ENCODE measurements at places on chromosomes 3 and 15. TPM values are rescaled to one million over a fixed set of nuclear protein-coding genes. Genes with fewer than 3 reads are reported as not detected.

DNA sequence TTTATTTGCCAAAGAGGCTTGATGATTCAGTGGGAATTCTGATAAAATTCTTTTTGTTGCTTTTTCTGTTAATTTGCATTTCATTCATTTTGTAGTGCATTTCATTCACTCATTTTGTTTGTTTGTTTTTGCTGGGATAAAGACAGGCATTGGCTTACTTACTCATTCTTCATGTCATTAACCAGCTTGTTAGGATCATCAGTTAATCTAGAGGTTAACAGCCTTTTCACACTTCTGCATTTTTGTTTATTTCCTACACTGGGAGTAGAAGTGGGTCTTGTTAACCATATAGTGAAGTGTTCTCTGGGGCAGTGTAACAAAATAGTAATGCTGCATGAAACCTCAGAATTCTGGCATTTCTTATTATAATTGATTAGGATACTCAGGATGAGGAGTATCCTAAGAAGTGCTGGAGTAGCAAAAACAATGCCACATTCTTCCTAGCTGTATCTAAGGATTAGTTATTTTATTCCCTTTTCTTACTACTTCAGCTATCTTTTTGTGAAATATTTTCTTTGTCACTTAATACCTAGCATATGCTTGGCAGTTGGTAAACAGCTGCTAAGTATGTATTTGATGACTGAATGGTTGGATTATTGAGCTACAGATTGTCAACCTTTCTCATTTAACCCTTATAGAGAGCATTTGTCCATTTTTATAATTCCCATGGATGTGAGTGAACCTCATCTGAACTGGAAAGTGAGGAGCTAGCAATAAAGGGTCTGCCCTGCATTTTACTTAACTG is 135.7 kb upstream of the LRRFIP2 start:
- H3K36me3 ChIP-seq: peaks cover 18% of the 10 kb centered on the region
- peaks cover 6% of the 10 kb centered on the region for H3K4me1 ChIP-seq
- no peak overlapping the region for H3K27ac ChIP-seq
- DNase-seq: no peak

- H3K27ac ChIP-seq: no peak overlapping the region
- no peaks in the 10 kb centered on the region for H3K4me1 ChIP-seq
- no peaks in the 10 kb centered on the region for H3K27me3 ChIP-seq
- no peak for DNase-seq
Observed at GRCh38 chr15:22237891-22238275, 157.6 kb downstream of the OR4M2 start.

DNA sequence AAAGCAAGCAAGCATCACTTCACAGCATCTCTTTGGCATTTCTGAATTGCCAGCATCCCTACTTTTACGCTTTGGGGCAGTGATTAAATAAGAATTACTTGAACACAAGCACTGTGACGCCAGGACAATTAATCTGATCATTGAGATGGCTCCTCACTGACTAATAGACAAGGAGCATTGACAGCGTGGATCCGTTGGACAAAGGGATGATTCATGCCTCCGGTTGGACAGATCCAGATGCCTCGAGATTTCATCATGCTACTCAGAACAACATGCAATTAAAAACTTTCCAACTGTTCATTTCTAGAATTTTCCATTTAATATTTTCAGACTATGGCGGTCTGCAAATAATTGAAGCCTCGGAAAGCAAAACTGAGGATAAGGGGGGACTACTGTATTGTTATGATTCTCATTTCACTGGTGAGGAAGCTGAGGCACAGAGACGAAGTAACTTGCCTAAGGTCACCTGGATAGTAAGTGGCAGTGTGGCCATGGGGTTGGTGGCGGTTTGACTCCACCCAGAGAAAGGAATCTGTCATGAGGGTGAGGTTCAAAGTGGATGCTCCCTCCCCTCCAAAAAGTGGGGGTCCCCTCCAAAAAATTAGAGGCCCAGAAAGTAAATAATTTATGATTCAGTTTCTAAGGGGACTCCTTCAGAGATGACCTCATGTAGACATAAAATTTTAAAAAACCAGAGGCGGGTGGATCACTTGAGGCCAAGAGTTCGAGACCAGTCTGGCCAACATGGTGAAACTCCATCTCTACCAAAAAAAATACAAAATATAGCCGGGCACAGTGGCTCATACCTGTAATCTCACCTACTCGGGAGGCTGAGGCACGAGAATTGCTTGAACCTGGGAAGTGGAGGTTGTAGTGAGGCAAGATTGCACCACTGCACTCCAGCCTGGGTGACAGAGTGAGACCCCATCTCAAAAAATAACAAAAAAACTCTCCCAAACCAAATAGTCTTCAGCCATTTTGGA is 12.3 kb upstream of the PGPEP1L start:
- H3K27me3 ChIP-seq: peaks cover 11% of the 10 kb centered on the region
- H3K4me1 ChIP-seq: peaks cover 8% of the 10 kb centered on the region
- H3K27ac ChIP-seq: no peak overlapping the region
- no peak overlapping the region for H3K4me3 ChIP-seq
- DNase-seq: no peak

The COL6A5 gene
- 6.3 TPM for total RNA-seq

DNA sequence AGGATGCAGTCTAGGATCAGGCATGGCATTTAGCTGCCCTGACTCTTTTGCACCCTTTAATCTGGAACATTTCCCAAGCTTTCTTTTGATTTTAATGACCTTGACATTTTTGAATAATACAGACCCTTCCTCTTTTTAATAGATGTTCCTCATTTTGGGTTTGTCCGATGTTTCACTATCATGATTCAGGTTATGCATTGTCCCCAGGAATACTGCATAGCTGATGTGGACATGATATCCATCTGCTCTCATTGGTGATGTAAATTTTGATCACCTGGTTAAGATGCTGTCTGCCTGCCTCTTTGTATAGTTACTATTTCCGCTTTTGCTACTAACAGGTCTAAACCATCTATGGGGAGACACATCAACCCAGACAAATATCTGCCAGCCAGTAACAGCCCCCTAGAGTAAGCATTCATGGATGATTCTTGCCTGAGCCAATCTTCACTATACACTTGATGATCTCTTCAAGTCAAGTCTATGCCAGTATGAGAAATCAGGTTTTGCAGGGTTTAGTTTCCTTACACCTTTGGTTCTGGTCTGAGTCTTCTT is 50.6 kb upstream of the ULK4 start:
- no peaks in the 10 kb centered on the region for H3K27me3 ChIP-seq
- peaks cover 26% of the 10 kb centered on the region for H3K4me1 ChIP-seq
- peak overlapping the region; percentile 90 for H3K27ac ChIP-seq
- peak overlapping the region; percentile 65 for H3K4me3 ChIP-seq
- H3K36me3 ChIP-seq: no peaks in the 10 kb centered on the region

The KLF13 gene
- 176 TPM for total RNA-seq

- no peak for DNase-seq
- no peaks in the 10 kb centered on the region for H3K4me1 ChIP-seq
- H3K27me3 ChIP-seq: no peaks in the 10 kb centered on the region
- H3K4me3 ChIP-seq: no peak overlapping the region
- H3K27ac ChIP-seq: no peak overlapping the region
Observed at GRCh38 chr3:165653130-165653778, 184.0 kb downstream of the BCHE start.

GRCh38 chr3:67529337-67529736 is 125.1 kb downstream of the SUCLG2 start:
- peaks cover 14% of the 10 kb centered on the region for H3K36me3 ChIP-seq
- peaks cover 4% of the 10 kb centered on the region for H3K4me1 ChIP-seq
- no peaks in the 10 kb centered on the region for H3K27me3 ChIP-seq
- DNase-seq: no peak

The GASK1A gene
- 3.9 TPM for total RNA-seq

GRCh38 chr3:5278666-5279065 is 91.2 kb downstream of the EDEM1 start:
- H3K27me3 ChIP-seq: no peaks in the 10 kb centered on the region
- no peak for DNase-seq
- H3K27ac ChIP-seq: no peak overlapping the region
- no peaks in the 10 kb centered on the region for H3K4me1 ChIP-seq
- no peak overlapping the region for H3K4me3 ChIP-seq
- H3K36me3 ChIP-seq: no peaks in the 10 kb centered on the region

GRCh38 chr15:86355801-86356200 is 276.1 kb downstream of the AGBL1 start:
- H3K36me3 ChIP-seq: no peaks in the 10 kb centered on the region
- H3K27me3 ChIP-seq: no peaks in the 10 kb centered on the region
- no peak for DNase-seq

The TRIM69 gene
- 25.4 TPM for total RNA-seq

DNA sequence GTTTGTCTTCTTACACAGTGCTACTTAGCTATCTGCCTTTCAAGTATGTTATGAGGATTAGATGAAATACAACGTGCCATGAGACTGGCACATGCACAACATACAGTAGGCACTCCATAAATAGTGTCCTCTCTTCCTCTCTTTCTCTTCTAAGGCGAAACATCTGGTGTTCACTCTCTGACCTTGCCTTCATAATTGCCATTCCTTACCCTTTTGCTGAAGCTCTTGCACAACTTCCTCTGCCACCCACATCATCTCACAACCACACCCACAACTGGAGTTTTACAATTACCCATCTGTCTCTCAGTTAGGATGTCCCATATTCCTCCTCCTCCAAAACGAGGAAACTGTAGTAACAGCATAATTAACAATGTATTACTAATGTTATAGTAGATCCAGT is 26.4 kb upstream of the ACP3 start:
- H3K36me3 ChIP-seq: no peaks in the 10 kb centered on the region
- no peaks in the 10 kb centered on the region for H3K27me3 ChIP-seq
- no peaks in the 10 kb centered on the region for H3K4me1 ChIP-seq
- DNase-seq: no peak

The KBTBD13 gene
- not detected for total RNA-seq

DNA sequence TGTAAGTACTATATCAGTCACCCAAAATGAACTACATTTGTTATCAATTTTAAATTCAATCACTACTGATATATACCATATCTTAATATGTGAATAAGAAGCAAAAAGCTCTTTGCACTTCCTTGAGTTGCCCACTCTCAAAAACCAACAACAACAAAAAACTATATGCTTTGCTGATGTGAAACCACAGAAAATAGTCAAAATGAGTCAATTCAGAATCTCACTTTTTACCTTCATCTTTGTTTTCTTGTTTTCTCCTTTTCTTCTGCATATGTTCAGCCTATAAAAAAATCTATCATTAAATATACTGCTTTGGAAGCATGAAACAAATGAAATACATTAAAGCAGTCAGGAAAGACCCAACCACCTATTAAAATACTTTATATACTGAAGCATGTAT is 80.7 kb downstream of the UBR1 start:
- H3K36me3 ChIP-seq: peaks cover 90% of the 10 kb centered on the region
- H3K27ac ChIP-seq: no peak overlapping the region
- no peaks in the 10 kb centered on the region for H3K4me1 ChIP-seq
- no peaks in the 10 kb centered on the region for H3K27me3 ChIP-seq
- DNase-seq: no peak

DNA sequence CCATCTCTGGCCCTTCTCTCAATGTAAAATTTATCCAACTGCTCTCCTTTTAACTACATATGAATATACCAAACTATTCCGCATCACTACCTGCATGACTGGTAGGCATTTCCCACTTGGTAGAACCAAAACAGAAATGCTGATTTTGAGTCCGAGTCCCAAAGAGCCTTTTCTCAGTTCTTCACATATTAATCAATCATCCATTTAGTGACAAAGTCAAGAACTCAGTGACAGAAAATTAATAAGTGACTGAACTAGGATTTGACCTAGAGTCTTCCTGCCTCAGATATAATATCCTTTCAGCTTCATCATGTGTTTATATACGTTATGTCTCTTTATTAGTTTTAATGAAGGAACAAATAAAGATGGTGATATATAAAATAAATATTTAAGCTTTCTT is 700.6 kb upstream of the GOLIM4 start:
- no peaks in the 10 kb centered on the region for H3K4me1 ChIP-seq
- no peaks in the 10 kb centered on the region for H3K36me3 ChIP-seq
- no peak overlapping the region for H3K4me3 ChIP-seq
- H3K27ac ChIP-seq: no peak overlapping the region

The TGM4 gene
- total RNA-seq: not detected

The MORF4L1 gene
- total RNA-seq: 261 TPM

DNA sequence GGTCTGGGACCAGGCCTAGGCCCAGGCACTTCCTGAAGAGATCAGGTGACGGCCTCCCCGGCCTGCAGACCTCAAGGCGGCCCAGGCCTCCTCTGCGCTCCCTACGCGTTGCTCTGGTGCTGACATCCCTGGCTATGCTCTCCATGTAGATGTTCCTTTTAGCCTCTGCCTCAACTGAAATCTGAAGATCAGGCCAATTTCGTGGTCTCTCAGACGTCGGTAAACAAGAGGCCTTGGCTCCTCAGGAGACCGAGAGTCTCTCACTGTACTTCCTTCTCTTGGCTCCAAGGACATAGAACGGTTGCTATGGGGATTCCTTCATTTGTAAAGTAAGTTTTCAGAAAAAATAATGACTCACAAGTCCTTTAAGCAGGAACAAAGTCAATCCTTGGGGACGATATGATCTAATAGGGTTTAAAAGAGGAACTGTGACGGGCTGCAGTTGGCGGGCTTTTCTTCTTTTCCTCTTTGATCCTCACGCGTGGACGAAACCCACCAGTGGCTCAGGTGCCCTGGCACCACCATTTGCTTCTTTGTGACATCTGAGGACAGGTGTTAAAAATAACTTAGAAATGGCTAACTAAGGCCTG is 55.6 kb upstream of the CGNL1 start:
- no peak overlapping the region for H3K4me3 ChIP-seq
- H3K4me1 ChIP-seq: peaks cover 7% of the 10 kb centered on the region
- DNase-seq: no peak
- H3K27me3 ChIP-seq: no peaks in the 10 kb centered on the region
- H3K27ac ChIP-seq: no peak overlapping the region
- H3K36me3 ChIP-seq: no peaks in the 10 kb centered on the region

GRCh38 chr3:25349095-25349494 is 79.0 kb upstream of the RARB start:
- no peak overlapping the region for H3K27ac ChIP-seq
- no peaks in the 10 kb centered on the region for H3K4me1 ChIP-seq
- H3K4me3 ChIP-seq: no peak overlapping the region
- H3K27me3 ChIP-seq: no peaks in the 10 kb centered on the region
